ENCODE measurements at places on chromosomes 3 and 15.
A peak's percentile ranks its signal among the peaks of the same experiment; 100 is the strongest.

- DNase-seq = no peak
Measured at GRCh38 chr3:56823421-56823926, 21.7 kb upstream of the ARHGEF3 start.

GRCh38 chr3:19934098-19934566 lies at the start of gene EFHB:
EFHB (minus strand) TSS chr3:19934217; CDS start chr3:19934018, 199 bp downstream.
- peak; percentile 17 for DNase-seq

GRCh38 chr3:163890661-163891060 lies 1187.6 kb downstream of the SI start:
- DNase-seq = no peak

DNA sequence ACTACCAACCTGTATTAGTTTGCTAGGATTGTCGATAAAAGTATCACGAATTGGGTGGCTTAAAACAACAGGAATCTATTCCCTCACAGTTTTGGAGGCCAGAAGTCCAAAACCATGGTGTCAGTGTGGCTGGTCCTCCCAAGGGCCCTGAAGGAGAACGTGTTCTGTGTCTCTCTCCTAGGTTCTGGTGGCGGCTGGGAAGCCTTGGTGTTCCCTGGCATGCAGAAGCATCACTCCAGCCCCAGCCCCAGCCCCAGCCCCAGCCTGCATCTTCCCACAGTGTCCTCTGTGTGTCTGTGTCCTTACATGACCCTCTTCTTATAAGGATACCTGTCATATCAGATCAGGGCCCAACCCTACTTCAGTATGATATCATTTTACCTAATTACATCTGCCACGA lies 272.5 kb upstream of the LYSMD4 start:
- DNase-seq = no peak

DNA sequence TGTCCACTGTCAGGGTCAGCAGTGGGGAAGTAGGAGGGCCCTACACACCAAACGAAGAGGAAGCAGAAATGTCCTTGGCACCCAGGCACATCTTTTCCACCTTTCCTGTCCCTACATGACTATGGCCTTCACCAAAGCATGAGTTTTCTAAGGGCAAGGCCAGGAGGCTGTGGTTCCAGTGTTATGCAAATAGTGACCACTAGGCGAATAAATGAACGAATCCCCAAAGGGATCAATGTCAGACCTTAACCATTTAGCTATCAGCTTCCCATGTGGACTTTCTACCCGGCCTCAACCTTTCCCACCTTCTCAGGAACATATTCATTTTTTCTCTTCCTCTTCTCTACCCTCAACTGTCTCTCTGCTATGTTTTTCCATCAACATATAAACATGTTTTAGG lies 63.1 kb downstream of the NTRK3 start:
- DNase-seq = no peak

- peak; percentile 43 for DNase-seq
Measured at GRCh38 chr3:57793737-57794187, 37.7 kb downstream of the SLMAP start.

GRCh38 chr3:105613120-105613519 lies 246.4 kb downstream of the ALCAM start:
- DNase-seq = no peak

GRCh38 chr15:69600556-69601085 lies 148.0 kb downstream of the RPLP1 start:
- DNase-seq = no peak

DNA sequence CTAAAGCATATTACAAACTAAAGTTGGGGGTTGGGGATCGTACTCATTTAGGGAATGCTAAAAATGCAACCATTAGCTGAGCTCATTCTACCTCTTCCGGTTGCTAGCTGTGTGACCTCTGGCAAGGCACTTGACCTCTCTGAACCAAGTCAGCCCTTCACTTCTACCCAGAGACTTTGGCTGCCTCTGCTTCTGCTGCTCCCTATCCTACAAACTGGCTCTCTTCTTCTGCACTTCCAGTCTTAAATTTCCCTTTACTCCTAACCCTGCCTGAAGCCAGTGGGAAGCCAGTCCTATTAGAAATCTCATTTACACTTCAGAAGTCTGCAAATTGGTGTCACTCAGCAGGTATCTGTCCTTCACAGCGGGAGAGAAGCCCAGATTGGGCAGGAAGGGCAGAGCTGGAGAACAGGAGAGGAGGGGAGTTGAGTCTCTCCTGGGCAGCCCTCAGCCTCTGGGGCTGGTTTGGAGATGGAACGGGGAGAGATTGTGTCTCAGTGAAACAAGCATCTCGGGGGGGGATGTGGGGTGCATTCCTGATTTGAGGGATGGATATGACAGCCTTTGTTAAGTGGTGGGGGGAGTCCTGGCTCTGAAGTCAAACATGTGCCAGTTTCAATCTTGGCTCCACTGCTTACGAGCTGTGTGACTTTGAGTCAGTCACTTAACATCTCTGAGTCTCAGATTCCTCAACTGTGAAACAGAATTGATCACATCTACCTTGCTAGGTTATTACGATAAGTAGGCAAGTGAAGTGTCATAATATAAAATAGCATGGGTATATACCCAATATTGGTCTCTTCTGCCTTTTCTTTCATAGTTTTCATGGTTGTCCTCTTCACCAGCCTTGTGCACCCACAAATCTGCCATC lies 7.8 kb upstream of the AEN start:
- peak; percentile 44 for DNase-seq

- DNase-seq = no peak
Measured at GRCh38 chr3:66803721-66804695, 194.1 kb upstream of the KBTBD8 start.

DNA sequence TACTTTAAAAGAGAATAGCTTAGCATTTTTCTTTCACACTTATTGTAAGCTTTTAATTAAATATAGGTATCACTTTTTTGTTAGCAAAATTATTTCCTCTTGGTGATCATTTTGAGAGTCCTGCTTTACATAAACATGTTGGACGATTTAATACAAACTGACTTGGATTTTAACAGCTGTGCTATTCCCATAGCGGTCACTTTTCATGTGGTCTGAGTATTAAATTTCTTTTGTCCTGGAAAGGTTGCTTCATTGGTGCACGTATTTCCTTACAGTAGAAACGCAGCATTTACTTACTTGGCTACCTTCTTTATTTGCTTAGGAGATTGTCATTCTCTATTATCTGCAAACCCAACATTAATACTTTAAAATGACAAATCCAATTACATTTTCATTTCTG lies 109.4 kb downstream of the ATG7 start:
- no peak for DNase-seq

GRCh38 chr15:66931768-66932633 lies 133.4 kb upstream of the SMAD3 start:
- DNase-seq = peak; percentile 81

DNA sequence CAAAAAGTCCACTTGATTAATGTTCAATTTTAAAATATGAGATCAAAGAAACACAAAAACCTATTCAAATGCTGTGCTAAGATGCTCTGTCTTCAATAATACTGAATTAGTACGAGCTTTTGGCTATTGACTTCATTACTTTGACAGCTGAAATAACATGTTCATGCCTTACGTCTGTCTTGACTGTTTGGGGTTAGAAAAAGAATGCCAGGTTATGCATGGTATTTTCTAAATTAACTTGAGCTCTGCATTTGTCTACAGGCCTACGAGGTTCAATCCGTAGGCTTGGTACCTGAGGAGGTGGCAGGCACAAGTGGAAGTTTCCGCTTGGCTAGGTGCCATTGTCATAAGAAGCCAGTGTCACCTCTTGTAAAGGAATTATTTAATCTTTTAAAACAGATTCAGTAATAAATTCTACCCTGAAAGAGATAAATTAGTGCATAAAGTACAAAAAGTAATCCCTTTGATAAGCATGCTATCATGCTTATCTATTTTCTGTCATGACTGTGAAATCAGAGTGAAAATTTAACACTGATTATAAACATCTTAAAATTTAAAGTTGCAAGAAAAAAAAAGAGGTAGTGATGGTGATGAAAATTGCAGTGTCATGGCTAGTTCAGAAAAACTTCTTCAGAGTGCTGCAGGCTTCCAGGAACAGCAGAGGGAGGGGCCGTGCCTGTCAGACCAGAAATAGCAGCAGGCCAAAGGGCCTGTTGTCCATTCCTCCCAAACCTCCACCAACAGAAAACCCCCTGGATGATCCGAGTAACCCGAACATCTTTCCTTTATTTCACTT lies 115.7 kb downstream of the ARRDC4 start:
- no peak for DNase-seq

DNA sequence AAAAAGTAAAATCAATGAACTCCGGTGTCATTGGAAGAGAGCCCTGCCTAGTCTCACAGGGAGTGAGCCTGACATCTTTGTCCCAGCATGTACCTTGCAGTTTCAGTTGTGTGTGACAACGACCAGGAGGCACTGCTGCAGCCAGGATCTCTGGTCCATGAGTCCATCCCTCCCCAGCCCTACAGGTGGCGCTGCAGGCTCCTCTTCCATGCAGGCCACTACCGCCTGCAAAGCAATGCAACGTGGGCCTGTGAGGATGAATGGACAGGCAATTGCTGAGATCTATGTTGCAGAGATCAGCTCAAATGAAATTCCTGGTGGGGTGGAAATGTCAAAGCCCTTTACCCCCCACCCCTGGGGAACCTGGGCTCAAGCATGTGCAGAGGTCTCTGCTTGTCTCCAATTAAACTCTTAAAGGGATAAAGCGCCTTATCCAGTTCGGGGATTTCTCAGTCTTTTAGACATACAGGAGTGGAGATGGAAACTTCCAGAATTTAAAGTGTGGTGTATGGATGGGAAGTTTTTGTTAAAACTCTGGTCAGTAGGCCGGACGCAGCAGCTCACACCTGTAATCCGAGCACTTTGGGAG lies 35.8 kb downstream of the TKT start:
- peak; percentile 82 for DNase-seq

GRCh38 chr3:7428206-7428718 lies 567.3 kb downstream of the GRM7 start:
- no peak for DNase-seq

GRCh38 chr3:150000641-150001040 lies 29.9 kb upstream of the PFN2 start:
- peak; percentile 7 for DNase-seq

GRCh38 chr3:56101576-56101975 lies 366.7 kb downstream of the ERC2 start:
- no peak for DNase-seq

DNA sequence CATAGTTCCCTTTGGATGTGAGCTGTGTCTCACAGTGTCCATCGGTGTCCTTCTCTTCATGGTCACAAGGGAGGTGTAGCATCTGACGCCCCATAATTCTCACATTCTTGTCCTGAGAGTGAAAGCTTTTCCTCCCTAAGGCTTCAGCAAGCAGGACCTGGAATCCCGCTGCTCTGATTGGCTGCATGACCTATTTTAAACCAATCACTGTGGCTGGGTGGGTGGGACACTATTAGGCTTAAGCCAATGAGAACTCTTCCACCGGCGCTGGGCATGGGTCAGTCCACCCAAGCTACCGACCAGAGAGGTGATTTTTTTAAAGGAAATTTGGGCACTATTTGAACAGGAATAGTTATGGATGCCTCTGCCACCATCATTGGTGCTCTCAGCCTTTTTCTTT lies 385.9 kb downstream of the MFSD1 start:
- no peak for DNase-seq
